ENCODE measurements at places on chromosomes 7 and 10.

DNA sequence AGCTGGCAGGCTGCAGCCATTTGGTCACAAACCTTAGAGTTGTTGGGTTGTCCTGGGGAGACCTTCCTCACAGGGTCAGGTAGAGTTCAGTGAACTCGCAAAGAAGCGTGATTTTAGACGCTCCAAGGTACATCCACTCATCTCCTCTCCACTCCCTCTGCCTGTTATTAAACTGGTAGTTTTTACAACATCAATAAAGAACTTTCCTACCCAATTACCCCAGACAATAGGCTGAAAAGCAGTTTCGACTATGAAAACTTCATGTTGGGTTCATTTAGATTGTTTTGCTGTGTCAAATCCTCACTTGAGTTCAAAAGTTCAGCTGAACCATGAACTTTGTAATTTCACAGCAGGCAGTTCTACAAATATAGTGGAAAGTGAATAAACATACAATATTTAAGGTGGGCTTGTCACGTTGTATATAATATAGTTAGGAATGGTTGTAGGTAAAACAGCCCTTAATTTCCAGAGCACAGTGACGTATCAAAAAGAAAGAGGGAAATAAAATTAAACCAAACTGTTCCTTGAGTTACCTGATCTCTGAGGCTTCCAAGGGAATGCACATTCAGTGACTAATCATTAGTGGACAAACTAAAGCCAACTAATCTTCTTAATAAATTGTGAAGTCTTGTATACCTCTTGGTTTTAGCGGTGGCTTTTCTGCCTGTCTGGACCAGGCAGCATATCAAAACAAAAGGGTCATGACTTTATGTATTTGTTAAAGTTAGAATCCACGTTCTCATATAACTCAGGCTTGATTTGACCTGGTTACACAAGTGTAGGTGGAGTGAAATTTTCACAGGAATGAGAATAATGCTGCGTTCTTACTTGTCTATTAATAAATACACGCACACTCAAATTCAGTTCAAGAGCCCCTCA lies 100.5 kb downstream of the CYP26A1 start:
- DNase-seq, result no peak

GRCh38 chr10:98449287-98449686 lies 2.6 kb upstream of the HPS1 start:
- no peak for DNase-seq

DNA sequence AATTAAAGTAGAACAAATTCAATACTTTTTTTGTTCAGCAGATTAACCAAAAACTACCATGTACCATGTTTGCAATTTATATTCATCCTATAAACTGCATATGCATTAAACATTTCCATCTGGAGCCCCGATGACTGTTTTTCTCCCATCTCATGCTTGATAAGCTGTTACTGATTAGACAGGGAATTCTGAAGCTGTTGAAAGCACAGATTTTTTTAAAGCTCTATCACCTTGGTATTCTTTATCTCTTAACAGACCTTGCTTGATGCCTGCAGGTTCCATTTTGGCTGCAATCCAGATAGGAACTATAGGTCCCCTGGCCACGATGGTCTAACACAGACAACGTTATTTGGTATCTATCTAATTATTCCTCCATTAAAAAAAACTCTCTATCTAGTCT lies 961.7 kb downstream of the CNTNAP2 start:
- DNase-seq, result no peak

DNA sequence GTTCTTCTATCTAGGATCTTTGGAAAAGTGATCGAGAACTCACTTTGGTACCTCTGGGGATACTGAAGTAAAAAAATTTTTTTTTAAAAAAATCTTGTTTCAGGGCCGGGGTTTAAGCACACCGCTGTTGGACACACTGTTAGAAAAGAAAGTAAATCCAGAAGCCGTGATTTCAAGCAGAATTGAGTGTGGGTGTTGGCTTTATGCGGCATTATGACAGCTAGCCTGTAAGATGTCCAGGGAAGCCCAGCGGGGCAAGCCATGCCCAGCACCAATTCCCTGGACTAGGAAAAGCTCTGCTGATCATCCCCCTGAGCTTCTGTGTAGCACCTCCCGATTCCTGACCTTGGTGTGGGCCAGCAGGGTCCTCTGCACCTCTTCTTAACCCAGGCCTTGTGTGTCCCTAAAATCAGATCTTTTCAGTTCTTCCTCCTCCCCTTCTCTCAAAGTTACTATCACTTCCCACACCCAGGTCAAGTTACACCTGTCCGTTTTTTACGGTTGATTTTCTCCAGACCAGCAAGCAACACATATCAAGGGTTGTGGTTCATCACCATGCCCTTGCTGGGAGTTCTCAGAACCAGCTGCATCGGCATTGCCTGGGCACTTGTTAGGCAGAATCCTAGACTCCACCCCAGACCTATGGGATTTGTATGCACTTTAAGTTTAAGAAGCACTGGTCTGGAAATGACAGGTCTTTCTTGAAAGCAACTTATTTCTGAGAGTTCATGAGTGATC lies 205.3 kb downstream of the TAX1BP1 start:
- no peak for DNase-seq

DNA sequence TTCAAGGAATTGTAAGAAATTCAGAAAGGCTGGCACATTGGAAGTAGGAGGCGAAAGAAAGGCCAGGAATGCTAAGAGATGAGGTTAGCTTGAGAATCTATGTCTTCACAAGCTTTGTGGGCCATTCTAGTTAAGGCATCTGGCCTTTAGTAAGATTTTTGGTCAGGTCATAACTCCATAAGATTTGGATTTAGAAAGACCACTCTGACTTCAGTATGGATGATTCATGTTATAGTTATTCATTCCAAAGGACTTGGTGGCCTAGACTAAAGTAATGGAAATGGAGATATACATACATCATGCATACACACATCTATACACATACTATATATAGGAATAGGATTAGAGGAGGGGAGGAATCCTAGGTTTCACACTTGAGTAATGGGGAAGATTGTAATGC lies 77.5 kb downstream of the SEPTIN7 start:
- no peak for DNase-seq

DNA sequence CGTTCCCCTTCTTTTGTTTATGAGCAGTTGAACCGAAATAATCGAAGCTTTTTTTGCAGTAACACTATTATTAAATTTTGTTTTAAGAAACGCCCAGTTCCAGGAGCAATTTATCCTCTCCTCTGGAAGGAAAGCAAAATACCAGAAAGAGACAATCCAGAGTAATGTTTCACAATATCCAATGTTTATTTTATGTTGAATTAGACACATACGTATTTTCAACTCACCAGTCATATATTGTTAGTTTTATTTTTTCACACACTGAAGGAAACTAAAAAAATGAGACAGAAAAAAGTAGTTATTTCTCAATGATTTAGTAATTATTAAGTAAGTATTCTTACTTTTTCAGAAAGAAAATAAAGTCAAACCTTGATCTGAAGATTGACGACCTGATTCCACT lies 85.1 kb downstream of the MYOF start:
- no peak for DNase-seq

DNA sequence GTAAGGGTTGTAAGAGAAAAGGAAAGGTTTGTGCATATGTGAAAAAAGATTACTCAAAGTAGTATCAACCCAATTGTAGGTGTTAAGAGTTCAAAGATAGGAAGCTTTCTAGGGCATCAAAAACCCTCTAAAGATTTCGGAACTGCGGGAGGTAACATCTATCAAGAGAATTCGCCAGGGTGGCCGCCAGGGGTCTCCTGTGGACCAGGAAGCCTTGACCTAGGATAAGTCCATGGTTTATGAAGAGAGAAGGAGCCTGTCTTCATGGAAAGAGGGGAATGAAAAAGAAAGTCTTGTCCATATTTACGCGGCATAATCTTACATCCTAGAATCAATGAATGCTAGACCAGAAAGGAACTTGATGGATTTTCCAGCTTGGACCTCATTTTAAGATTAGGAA lies 140.7 kb upstream of the CALCR start:
- no peak for DNase-seq

DNA sequence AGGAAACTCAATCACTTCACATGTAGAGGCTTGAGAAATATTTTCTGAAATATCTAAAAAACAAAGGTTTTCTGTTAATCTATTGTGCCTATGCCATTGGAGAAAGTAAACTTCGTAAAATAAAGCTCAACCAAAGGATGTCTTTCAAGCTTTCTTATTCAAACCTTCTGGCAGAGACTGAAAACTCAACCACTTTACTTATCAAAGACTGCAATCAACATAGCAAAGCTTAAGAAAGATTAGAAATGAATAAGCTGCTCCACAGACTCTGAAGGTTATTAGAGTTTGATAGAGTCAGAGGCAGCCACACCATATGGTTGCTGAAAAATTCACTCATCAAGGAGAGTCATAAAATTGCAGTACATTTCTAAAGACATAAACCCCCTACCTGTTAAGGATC lies 245.8 kb upstream of the MEOX2 start:
- no peak for DNase-seq

GRCh38 chr10:49257154-49257553 lies 41.8 kb upstream of the C10orf71 start:
- no peak for DNase-seq

- no peak for DNase-seq
Observed at GRCh38 chr10:116039612-116040011, 233.4 kb downstream of the GFRA1 start.

- DNase-seq, result no peak
Observed at GRCh38 chr10:16966991-16967865, 150.0 kb upstream of the RSU1 start.

DNA sequence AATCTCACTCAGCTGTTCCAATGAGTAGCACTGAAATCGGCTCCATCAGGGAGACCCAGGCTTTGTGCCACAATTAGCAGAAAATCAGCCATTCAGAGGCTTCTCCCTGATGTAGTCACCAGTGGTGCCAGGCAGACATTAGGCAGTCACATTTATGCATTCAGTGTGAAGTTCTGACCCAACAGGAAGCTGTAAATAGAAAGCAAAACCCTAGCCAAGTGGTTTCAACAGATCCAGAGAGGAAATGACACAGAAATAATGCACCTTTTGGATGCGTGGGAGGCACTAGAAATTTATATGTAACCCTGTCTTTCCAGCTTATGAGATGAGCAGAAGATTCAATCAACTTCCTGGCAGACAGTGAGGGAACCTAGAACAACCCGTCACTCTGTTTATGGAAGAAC lies 186.4 kb downstream of the PDE1C start:
- DNase-seq, result no peak

Measured in stimulated activated CD4-positive, alpha-beta T cell treated with anti-CD3 and anti-CD28 coated beads, Interleukin-1b, Interleukin-23, amount 100 ng/mL, for 1 hour (primary cell).